NCI-H774 (cell line): ENCODE measurements at places on chromosomes 7 and 10.

- DNase-seq: no peak
These were observed 21.3 kb downstream of the CCDC71L start for GRCh38 chr7:106639476-106640334.

GRCh38 chr10:35781643-35782035 lies 139.5 kb upstream of the FZD8 start:
- DNase-seq: no peak

- DNase-seq: no peak
These were observed 52.0 kb downstream of the ABCC2 start for GRCh38 chr10:99834410-99834809.

GRCh38 chr7:141646826-141647480 lies 55.0 kb downstream of the DENND11 start:
- no peak for DNase-seq

GRCh38 chr7:81308643-81309322 lies 389.9 kb upstream of the SEMA3C start:
- no peak for DNase-seq

DNA sequence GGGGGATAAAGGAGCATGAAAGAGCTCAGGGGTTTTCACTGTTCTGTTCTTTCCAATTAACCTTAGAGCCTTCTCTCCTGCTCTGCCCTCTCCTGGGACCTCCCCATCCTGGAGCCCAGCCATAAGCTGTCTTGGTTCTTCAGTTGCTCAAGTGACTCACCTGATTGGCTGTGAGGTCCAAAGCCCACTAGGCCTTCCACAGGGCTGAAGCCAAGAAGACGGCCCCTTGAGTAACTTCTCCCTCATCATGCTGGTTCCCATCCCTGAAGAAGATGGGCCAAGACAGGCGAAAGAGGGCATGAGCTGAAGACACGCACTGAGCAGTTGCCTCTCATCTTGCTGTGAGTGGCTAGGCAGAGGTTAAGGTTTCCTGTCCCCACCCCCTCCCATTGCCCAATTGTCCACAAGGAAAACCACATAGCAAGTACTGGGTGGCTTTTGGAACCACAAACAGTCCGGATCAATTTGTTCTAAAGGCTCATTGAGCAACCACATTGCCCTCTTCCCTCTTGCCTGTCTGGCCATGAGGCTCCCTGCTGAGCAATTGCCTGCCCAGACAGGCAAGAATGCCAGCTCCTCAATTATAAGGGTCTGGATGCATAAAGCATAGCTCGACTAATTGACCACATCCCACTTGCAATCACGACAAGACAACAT lies 43.9 kb upstream of the GPAM start:
- DNase-seq: no peak

DNA sequence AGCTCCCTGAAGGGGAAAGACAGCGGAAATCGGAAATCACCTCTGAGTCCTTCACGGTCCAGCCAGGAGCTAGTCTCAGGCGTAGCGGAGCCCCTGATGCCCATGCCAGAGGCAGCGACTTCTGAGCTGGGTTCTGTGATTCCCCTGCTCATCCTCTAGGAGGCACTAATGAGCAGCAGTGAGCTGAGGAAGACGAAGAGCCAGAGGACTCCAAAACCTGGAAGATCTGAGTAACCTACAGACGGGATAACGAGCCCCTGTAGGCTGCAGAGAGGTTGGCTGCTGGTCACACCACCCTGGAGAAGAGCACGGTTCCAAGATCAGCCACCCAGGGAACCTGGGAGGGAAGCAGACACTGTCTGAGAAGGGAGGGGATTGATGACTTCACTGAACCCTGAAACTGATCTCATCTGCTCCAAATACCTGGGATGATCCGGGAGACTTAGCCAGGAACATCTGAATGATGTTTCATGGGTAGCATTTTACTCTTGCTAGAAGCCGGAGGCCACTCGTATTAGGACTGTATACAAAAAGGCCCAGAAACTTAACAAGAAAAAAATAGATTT lies 304.1 kb downstream of the PAXIP1 start:
- no peak for DNase-seq

GRCh38 chr7:132614428-132615318 lies 38.4 kb upstream of the PLXNA4 start:
- DNase-seq: no peak

GRCh38 chr7:49927631-49928030 lies 154.2 kb downstream of the VWC2 start:
- DNase-seq: no peak

DNA sequence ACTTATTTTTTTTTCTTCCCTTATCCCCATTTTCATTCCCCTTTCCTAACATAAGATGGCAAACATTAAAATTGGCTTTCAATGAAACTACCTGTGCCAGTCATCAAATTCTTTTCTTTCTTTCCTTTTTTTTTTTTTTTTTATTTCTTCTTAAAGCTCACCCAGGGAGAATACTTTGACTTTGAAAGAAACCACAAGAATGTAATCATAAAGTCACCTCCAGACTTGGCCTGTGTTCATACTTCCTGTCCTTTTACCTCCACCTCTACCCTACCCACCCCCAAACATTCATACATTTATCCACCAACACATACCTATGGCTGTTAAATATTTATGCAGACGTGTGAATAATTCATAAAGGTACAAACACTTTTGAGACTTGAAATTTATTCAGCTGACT lies 254.6 kb downstream of the SLC25A13 start:
- DNase-seq: no peak

DNA sequence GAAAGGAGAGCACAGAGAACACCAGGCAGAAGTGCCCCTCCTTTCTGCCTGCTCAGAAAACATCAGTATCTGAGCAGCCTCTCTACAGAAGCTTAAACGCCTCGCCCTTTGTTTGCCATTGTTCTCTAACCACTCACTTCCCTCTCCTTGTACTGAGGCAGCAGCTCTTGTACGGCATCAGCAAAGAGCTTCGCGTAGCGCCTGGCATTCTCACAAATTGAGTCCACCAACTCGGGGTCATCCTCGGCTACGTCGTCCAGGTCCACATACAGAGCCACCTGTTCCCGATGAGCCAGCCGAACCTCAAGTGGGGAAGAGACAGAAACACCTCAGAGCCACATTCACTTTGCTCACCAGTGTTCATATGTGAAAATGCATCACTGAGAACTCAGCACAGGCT lies 1.7 kb downstream of the MCM7 start:
- no peak for DNase-seq

DNA sequence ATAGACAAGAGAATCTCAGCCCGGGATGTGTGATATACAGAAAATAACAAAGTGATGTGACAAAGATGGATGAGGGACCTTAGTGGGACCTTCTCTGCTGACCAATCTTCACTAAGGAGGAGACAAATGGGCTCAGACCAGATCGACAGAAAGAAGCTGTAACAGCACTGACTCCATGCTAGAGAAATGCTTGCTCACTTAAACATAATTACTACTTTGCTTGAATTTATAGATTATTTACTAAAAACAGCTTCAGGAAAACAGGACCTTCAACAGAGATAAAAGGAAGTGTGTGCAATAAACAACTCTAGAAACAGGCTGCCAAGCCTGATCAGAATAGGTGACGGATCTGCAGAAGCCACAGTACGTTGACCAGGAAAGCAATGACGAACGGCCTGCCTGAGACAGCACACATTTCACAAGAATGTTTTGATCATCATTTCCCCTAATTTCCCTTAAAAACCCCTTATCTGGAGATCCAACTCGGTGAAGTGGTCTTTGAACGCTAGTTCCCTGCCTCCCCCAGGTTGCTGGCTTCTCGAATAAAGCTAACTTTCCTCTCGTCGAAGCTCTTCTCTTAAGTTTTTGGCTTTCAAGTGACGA lies 98.4 kb upstream of the STEAP1B start:
- no peak for DNase-seq

GRCh38 chr10:75465450-75465827 lies 34.0 kb downstream of the LRMDA start:
- DNase-seq: no peak

DNA sequence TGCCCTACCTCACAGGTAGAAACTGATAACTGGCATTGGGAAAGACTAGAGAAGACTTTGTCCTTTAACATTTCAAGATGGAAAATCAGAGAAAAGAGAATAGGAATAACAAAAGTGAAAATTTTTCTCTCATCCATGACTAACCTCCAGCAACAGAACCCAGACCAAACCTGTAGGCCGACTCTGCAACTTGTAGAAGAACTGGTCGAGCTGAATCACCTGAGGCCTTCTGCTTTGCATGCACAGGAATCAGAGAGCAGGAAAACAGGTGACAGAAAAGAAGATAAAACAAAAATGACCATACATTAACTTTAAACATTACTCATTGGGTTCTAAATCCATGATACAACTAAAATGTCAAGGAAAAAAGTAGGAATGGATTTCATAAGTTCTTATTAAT lies 137.1 kb downstream of the SLC25A13 start:
- no peak for DNase-seq

DNA sequence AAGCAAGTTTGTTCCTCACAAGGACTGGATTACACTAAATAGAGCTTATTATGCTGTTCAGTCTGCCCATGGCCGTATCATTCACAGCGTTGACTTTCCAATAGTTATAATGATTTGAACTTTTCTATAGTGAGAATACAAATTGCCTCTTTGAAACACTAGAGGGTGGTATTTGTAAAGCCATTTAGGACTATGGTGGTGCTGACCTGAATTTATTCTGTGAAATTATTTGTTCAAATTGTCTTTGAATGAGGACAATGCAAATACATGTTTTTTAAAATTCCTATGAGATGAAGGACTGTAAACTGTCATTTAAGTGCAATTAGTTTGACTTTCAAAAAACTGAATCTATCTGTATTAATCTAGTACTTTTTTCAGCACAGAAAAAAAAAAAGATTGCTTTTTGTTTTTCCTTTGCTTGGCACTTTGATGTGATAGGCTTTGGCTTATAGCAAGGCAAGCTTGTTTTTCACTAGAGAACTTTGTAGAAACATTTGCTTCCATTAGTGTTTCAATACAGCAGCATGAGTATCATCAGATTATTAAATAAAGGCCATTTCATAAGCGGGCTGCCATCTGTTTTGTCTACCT lies 122.7 kb upstream of the TMEM229A start:
- peak; percentile 20 for DNase-seq

GRCh38 chr10:96436035-96436434 lies 77.2 kb upstream of the OPALIN start:
- no peak for DNase-seq

DNA sequence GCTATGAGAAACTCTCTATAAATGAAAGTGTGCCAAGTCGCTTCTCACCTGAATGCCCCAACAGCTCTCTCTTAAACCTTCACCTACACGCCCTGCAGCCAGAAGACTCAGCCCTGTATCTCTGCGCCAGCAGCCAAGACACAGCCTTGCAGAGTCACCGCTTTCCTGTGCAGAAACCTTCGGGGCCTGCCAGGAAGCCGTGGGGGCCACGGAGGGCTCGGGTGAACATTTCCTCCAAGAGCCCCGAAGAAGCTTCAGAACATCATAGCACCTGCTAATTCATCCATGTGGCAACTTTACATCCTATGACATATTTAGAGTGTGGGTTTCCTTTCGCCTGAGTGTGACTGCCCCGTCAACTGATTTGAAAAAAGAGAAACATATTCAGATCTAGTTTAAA lies 55.7 kb upstream of the PRSS58 start:
- DNase-seq: no peak

DNA sequence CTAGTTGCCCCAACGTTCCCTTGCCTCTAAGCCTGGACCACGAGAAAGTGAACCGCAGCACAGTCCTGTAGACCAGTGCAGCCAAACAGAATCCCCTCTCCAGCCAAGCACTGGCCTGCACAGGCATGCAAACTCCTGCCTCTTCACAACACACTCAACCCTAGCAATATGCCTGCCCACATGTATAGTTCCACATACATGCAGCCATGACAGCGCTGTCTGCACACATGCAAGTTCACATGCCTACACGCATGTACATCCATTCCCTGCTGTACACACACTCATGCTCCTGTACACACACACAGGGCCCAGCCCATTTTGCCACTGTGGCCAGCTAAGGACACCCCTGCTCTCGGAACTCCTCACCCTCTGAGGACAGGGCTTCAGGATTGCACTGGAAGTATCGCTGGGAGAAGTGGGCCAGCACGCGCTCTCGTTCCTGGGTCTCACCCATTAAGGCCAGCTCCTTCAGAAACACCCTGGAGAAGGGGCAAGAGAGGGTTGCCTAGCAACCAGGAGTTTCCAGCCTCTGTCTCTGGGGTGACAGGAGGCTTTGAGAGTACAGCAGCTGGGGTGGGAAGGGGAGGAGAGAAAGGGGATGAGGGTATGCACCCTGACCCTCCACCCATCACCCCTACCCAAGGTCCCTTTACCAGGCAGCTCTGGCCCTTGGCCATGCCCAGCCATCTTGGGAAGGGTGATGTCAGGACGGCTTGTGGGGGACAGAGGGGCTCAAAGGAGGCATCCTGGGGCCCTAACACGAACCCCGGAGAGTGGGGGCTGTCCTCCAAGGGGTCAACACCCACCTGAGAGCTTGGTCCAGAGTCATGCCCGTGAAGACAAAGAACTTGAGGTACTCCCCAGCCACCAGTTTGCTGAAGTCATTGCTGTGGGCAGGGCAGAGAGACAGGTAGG lies 7.0 kb downstream of the PSD start:
- DNase-seq: no peak

DNA sequence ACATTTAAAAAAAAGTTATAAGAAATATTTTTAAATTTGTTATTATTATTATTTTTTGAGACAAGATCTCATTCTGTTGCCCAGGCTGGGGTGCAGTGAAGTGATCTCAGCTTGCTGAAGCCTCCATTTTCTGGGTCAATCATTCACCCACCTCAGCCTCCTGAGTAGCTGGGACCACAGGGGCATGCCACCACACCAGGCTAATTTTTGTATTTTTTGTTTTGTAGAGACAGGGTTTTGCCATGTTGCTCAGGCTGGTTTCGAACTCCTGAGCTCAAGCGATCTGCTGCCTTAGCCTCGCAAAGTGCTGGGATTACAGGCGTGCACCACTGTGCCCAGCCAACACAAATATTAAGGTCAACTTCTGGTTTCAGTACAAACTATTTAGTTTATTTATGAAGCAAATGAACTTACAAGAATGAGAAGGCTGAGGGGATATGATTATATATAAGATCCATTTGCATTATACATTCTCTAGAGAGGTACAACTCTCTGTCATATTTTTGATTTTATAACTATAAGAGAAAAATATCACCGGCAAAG lies 45.9 kb upstream of the FAM133B start:
- no peak for DNase-seq

DNA sequence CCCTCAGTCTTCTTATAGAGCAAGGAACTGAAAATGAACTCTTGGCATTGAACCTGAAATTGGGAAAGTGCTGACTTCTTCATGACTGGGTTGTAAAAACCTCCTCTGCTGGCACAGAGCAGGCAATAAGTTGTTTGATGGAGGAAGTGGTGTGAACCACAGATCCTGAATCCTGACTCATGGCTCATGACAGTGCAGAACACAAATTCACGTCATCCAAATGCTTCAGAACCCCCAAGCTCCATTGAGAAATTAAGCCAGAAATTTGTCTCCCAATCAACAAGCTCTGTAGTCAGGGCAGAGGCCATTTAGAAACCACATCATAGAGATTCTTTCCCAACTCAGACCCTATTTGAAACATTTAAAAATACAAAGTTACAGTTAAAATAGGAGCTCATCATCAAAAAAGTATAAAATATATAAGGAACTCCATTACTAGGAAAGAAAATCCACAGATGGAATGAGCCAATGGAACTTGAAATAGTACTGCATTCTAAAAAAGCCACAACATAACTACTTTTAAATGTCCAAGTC lies 10.3 kb upstream of the STK17A start:
- no peak for DNase-seq
